ENCODE measurements at places on chromosomes 6 and 20. TPM values are rescaled to one million over a fixed set of nuclear protein-coding genes. Genes with fewer than 3 reads are reported as not detected.

GRCh38 chr6:27593200-27593818 is 120.4 kb upstream of the ZNF184 start:
- DNase-seq = no peak

- DNase-seq = no peak
Observed at GRCh38 chr6:53309901-53310300, 38.8 kb downstream of the ELOVL5 start.

Gene TREM2
- 48.0 TPM for polyA plus RNA-seq

GRCh38 chr6:166490671-166491500 is 95.6 kb downstream of the RAMACL start:
- DNase-seq = peak; percentile 35

DNA sequence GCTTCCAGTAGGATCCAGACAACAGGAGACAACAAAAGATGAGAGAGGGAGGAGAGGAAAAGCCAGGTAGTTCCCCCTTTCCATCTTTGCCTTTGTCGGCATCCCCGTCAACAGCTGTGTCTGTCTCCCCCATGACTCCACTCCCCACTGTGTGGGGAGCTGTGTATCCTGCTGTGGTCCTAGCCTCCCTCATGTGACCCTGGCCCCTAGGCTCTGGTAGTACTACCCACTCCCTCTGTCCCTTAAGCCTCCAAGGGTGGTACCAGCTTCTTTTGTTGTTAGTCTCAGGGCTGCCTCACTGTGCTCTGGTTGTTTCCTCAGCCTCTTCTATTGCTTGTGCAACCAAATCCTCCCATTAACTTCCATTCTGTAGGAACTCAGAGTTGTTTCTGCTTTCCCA is 28.7 kb downstream of the ANKEF1 start:
- no peak for DNase-seq

GRCh38 chr6:54665278-54665677 is 181.3 kb upstream of the FAM83B start:
- no peak for DNase-seq

GRCh38 chr6:168015009-168015408 is 17.5 kb downstream of the KIF25 start:
- peak; percentile 74 for DNase-seq

DNA sequence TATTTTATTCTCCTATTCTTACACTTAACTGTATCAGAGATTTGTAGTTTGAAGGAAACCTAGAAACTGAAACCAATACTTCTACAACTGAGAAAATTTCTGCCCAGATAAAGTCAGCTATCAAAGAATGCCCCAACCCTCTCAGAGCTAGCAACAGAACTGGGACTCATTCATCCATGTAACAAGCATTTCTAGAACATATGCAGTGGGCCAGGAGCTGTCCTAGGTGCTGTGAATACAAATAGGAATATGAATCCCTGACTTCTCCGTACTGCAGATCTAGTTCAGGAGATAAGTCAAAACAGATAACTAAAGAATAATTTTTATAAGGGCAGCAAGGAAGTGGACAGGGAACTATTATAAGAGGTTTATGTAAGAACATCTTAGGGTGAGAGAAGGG is 654.1 kb upstream of the NOX3 start:
- DNase-seq = no peak

DNA sequence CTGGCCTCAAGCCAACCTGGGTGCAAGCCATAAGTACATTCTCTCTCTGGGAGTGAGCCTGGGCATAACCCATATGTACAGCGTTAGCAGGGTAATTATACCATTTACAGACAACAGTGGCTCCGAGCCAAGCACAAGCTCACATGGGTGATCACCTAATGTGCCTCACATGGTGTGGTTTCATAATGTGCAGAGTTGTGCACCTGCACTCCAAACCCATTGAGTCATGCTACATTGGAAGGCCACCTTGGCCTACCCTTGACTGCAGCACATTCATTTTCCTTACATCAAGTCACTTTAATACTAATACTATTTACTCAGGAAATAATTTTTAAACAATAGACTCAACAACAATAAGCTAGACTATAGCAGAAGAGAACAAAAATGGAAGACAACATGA is 194.5 kb upstream of the PLN start:
- DNase-seq = no peak

- DNase-seq = no peak
Observed at GRCh38 chr6:138377844-138378243, at the start of gene SMIM28. SMIM28 (plus strand) TSS chr6:138377905; CDS start chr6:138378073, 168 bp downstream.

- no peak for DNase-seq
Observed at GRCh38 chr6:38187325-38187724, 367.8 kb downstream of the ZFAND3 start.

Gene SLC22A3
- polyA plus RNA-seq = 9.5 TPM
